Activated T-cell treated with anti-CD3 and anti-CD28 coated beads, Interleukin-2, amount 50 U/mL, for 72 hours (primary cell): ENCODE measurements at places on chromosomes 11 and 22.
A peak's percentile ranks its signal among the peaks of the same experiment; 100 is the strongest.

GRCh38 chr11:84922836-84923235 is 704.3 kb downstream of the DLG2 start:
- DNase-seq = no peak

- DNase-seq = no peak
These were observed 9.4 kb downstream of the MMP7 start for GRCh38 chr11:102521121-102521520.

DNA sequence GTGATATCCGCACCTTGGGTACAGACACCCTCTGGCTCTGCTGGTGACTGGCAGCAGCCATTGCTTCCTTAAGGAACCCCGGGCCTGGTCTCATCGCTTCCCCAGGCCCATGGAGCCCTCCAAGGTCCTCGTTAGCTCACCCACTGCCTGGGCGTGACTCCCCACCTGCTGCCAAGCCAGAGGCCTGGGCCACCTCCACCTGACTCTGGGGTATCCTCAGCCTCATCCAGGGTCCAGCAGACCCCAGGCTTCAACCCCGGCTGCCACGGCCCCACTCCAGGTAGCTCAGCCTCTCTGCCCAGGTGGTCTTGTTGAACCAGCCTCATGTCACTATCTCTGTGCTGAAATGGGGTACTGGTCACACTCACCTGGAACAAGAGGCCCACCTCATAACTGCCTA is 337.9 kb downstream of the BRD1 start:
- DNase-seq = no peak

DNA sequence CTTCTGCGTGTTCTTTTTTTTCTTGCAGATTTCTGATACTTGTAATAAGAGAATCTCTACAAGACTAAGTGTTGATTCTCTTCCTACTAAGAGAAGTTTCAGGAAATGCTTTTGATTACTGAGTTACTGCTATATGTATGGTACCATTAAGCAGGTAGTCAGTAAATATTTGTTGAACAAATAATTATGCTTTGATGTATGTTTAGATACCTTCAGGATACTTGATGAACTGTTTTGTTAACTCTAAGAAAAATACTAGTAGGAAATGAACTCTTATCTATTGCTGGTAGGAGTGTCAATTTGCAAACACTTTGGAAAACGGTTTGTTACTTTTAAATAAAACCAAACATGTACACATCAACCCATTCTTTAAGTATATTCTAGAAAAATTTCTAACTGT is 90.6 kb downstream of the TMEM135 start:
- no peak for DNase-seq

GRCh38 chr11:113805640-113806039 is 26.0 kb downstream of the CLDN25 start:
- no peak for DNase-seq

- peak; percentile 53 for DNase-seq
These were observed 28.2 kb downstream of the LRRC32 start for GRCh38 chr11:76642341-76642740.

- no peak for DNase-seq
These were observed 28.7 kb downstream of the TMEM184B start for GRCh38 chr22:38244106-38244505.

GRCh38 chr11:64224151-64224890 is 1.7 kb downstream of the TRPT1 start:
- no peak for DNase-seq

GRCh38 chr11:120835601-120836228 is 188.2 kb upstream of the TBCEL start:
- DNase-seq = peak; percentile 64

GRCh38 chr11:120682866-120683265 is 171.3 kb downstream of the GRIK4 start:
- no peak for DNase-seq

GRCh38 chr11:12478743-12479142 is 101.4 kb downstream of the PARVA start:
- DNase-seq = no peak

DNA sequence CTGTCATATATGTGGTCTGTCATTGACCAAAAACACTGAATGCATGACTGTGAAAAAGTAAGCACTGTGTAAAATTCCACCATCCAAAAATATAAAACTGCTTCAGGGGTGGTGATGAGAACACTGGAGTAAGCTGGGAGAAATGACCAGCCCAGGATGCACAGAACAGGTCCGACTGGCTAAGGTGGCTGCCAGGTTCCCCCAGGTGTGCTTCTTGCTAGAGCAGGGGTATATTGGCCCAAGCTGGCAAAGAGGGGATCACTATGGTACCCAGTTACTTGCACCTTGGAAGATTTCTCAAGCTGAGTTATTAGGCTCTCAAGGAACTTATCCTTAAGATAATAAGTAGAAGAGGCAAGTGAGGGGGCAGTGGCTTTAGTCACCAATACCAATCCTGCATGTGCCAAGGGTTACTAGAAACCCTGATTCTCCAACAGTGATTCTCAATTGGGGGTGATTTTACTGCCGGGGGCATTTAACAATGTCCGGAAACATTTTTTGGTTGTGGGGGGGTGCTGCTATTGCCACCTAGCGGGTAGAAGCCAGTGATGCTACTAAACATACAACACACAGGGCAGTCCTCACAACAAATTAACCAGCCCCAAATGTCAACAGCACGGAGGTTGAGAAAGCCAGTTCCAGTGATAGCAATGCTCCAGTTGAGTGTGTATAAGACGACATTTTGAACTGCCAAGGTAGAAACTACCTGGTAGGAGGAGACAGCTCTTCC is 15.7 kb downstream of the SNU13 start:
- no peak for DNase-seq

GRCh38 chr11:15673408-15673831 is 558.7 kb downstream of the INSC start:
- DNase-seq = no peak

GRCh38 chr11:88293931-88294330 is 43.6 kb downstream of the CTSC start:
- no peak for DNase-seq

GRCh38 chr11:85263328-85263727 is 363.8 kb downstream of the DLG2 start:
- DNase-seq = no peak

DNA sequence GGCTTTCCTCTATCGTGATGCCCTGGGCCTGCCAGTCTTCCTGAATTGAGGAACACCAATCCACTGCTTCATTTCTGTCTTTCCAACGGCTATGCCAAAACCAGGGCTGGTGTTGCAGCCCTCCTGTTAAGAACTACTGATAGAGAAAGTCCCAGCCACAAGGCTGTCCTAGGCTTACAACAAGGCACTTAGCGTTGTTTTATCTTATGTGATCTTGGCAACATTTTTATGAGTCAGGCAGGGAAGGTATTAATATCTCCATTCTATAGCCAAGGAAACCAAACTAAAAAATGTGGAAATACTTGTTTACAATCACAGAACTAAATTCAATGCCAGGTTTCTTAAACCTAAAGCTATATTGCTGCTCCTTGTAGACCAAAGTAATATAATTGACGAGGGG is 89.9 kb upstream of the AMOTL1 start:
- DNase-seq = no peak

GRCh38 chr22:30221121-30221992 is 25.2 kb downstream of the LIF start:
- DNase-seq = peak; percentile 60
